ENCODE measurements at places on chromosomes 12 and 14.

DNA sequence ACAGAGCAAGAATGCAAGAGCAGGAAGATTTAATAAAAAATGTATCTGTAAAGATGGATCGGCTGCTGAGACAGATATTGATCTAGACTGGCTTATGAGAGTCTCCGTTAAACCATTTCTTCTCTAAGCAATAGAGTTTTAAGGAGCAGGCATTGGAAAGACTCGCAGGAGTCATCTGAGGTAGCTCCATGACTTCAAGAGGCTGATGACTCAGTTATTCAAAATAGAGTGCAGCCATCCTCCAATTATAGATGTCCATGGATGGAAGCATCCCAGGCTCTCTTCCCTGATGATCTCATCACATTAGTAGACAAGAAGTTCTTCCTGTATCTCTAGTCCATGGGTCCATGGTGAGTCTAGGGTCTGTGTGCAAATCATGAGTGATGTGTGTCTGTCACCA, 638.3 kb upstream of the TMEM132C start:
- no peak for DNase-seq

DNA sequence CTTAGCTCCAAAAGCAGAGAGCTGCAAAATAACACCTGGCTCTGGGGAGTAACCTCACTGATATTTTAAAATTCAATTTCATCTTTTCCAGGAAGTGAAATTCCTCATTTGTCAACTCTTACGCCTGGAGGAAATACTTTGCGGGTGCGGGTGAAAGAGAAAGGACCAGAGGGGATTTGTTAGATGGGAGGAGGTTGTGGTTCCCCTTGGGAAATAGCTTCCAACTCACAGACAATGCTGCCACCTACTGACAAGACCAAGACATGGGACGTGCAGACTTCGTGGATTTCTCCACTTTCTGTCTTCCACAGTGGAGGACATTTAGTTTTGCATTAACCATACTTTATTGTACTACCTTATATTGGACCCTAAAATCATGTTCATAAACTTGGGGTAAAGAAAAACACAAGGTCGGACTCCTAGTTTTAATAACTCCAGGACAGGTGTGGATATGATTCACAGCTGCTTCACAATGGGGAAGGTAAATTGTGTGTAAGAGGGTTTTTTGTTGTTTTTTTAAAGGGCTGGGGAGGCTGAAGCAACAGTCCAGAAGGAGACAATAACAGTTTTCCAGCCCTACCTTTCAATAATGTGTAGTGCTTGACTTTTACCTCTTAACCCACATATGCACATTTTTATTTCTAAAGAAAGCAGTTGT, 10.8 kb downstream of the FBXL14 start:
- DNase-seq: no peak

DNA sequence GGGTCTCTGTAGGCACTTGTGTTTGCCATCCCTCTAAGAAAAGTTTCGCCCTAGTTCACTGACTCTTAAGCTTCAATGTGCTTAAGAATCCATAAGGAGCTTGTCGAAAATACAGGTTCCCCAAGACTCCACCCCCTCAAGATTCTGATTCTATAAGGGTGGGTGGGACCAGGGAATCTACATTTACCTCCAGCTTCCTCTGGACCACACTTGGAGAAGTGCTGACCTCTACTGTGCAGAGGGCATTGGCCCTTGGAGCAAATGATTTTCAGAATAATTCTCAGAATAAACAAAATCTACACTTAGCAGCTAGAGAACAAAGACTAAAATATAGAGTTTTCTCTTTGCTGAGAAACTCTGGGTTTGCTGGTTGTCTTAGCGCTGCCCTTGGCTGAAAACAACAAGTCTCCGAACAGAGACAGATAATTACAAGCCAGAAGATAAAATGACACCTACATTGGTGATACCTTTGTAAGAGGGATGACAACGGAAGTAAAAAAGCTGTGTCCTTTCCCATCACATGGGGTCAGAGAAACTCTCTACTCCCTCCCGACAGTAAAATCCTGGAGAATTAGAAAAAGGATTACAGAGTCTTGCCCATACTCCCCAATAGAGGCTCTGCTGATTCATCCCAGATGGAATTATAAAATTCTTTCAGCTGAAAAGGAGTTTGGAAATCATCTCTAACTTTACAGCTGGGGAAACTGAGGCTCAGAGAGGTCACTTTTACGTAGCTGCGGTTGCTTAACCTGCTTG, 4.8 kb downstream of the TGFB3 start:
- DNase-seq: no peak

DNA sequence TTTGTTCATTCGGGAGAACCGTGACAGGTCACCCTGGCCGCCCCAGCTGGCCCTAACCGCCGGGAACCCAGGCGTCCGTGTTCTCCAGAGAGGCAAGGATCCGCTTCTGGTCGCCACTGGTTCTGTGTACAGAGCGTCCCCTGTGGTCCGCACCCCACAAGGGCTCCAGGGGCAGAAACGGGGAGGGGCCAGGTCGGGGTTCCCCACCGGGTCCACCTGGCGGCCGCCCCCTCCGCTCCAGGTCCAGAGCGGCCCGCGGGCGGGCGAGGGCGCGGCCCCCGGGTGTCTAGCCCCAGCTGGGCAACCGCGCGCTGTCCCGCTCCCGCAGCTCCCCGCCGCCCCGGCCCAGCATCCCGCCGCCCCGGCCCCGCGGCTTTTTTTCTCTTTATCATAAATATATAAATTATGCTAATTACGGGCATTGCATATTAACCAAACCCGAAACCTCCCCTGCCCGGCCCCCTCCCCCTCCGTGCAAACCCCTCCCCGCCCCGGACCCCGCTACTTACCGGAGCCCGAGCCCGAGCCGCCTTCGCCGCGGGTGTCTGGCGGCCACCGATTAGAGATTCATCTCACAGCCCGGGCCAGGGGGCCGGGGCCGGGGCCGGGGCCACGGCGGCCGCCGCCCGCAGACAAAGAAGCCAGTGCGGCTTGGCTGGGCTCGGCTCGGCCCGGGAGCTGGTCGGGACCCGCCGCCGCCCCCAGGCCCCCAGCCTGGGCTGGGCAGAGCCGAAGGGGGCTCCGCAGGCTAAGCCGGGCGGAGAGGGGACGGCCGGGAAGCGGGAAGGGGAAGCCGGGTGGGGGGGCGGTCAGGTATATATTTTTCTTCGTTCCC, 512 bp downstream of the POU6F1 start:
- no peak for DNase-seq

All from cortex of kidney (tissue), 1 donor.